ENCODE measurements at places on chromosomes 1 and 21. TPM values are rescaled to one million over a fixed set of nuclear protein-coding genes. Genes with fewer than 3 reads are reported as not detected.

The MCM3AP gene
- 103 TPM for polyA plus RNA-seq

DNA sequence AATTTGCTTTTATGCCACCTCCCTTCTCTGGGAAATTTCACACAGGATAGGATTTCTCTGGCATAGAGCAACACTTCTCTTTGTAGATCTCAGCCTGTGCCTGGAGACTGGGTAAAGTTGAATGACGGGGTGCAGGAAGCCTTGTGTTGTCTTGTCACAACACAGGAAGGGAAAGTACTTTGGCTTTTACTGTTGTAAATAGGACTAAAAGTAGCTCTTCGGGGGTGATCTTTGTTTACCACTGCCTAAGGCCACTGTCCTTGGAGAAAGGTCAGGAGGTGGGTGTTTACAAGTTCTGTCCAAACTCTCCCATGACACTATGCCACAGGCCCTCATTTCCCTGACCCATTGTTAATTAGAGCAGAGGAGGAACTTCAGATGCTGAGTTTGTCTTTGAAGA, 139.7 kb downstream of the FGGY start:
- no peak for DNase-seq

DNA sequence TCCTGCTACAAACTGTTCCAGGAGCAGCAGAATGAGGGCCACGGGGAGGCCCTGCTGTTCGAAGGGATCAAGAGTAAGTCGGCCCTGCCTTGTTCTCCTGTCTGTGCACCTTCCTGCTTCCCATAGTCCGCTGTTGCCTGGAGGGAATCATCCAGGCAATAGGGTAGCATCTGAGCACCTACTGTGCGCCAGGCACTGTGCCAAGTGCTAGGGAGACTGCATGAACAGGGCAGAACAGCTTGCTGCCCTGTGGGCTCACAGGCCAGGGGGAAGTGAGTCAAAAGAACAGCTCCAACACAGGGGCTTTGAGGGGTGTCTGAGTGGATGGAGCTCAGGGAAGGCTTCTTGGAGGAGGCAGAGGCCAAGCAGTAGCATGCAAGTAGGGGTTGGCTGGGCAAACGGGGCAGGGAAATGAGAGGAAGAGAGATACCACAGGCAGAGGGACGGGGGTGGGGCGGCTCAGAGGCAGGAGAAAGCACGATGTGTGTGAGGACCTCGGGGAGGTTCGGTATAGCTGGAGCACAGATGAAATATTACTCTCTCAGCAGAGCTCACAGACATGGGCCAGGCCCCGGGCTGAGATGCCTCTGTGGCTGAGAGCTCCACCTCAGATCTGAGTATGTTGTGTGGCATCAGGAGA, 15.5 kb upstream of the PADI6 start:
- DNase-seq = no peak

DNA sequence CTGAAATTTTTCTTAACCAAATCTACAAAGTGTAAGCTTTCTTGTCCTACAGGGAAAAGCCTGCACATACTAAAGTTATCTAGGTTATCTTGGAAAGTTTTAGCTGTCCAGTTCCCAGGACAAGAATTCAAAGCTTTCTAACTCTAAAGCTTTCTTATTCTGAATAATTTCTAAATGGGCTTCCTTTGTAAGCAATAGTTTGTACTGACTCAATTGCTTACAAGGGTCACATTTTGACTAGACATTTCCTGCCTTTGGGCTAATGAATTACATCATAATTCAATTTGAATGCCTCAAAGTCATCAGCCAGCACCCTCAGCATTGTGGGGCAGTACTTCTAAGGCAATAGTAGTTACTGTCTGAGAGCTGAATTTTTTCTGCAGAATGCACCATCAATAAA, 223.0 kb downstream of the LTN1 start:
- DNase-seq = no peak

DNA sequence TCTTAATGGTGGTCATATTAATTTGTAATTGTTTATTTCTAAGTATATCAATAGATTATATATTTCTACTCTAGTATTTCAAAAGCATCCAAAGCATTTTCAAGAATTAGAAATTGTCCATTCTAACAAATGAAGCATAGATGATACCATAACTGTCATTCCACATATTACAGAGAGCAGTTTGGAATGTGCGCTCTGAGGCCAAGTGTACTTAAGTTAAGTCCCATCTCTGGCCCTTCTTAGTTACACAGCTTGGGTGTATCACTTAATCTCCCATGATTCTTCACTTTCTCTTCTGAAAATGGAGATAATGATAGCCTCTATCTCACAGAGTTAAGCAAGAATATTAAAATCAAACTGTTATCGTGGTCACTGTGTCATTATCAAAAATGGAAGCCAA, 281.1 kb downstream of the MRPL39 start:
- no peak for DNase-seq

DNA sequence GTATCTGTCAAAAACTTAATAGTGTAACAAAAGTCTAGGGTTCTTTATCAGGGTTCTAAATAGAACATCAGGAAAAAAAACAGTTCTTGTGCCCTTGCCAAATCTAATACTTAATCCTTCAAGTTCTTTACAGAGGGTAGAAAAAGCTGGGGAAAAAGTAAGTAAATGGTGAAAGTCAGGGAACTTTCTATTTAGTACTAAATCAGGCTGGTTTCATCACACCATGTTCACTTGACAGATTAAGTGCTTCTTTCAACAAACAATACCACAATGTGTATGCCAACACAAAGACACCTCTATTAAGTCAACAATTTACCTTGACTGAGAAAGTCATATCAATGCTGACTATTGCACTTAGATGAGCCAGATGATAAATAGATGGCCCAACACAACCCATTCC, 9.7 kb downstream of the DBT start:
- DNase-seq = no peak

DNA sequence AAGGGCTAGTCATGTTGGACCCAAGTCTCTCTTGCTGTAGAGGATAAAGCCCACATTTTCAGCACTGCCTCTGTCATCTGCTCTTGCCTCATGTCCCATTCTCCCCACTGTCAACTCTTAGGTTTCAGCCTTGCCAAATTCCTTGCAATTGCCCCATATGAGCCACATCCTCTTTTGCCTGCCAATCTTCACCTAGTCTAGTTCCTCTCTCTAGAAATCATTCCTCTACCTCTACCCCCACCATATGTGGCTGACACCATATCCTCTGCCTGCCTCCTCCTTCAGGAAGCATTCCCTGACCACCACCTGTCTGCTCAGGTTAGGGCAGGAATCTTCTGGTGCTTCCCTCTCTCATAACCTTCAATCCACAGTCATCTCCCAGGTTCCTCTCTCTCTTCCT, 38.2 kb downstream of the SLC9A1 start:
- no peak for DNase-seq

DNA sequence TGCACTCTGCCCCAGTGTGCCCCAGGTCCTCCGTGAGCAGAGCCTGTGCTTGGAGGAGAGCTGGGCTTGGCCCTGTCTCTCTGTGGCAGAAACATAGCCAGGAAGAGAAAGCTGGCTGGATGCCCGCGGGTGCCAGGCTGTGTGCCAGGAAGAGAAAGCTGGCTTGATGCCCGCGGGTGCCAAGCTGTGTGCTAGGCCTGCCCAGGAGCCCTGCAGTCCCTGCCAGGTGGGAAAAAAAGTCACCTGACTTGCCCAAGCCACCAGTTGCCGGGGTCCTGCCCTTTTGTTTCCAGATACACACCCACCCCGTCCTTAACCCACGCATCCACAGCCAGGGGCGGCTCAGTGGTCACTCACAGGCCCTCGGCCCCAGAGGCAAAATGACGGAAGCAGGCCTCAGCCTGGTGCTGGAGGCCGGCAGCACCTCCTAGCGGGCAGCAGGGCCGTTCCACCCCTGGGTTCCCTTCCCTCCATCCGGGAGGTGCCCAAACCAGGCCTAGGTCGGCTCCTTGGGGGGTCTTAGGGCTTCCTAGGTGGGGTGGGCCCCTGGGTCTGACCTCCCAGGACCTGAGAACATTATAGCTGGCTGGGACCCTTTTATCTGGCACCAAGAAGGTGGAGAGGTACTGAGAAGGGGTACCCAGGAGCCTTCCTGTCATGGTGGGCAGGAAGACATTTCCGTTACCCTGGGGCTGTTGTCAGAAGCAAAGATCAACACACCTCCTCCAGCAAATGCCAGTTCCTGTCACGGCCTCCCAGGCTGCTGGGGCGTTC, 9.1 kb downstream of the ITGB2 start:
- DNase-seq = no peak

DNA sequence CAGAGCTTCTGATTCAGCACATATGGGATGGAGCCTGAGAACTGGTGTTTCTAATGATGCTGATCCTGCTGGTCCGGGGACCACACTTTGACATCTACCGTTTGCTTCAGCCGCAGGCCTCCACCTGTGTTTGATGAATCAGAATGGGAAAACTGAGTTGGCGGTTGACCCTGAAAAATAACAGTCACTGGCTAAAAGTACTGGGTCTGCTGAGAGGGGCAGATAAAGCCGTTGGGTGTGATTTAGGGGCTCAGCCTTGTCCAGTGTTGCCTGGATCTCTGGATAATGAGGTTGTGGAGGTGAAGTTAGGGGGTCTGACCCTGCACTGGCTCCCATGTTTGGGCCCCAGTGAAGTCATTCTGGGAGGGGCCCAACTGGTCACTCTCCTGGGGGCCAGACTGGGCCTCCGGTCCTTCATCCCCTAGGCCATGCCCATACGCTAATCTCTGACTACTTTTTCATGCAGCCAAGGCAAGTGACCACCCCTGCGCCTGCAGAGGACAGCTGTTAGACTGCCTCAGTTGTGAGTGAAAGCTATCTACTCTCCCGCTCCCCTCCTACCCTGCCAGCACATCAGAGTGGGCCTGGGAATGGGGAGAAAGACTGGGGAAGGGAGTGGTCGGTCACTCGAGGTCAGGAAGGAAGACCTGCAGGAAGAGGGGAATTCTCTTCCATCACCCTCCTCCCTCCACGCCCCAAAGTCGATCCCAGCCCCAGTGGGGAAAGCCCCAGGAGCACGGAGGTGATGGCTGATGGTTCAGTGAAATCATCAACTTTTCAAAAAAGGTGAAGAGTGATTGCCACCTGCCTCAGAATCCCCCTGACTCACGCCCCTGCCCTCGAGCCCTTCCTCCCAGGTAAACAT, 27.7 kb downstream of the VASH2 start:
- DNase-seq = no peak

Data from left kidney (tissue), 8 donors.